CD4-positive, alpha-beta T cell (primary cell): ENCODE measurements at places on chromosomes 7 and 10.
A peak's percentile ranks its signal among the peaks of the same experiment; 100 is the strongest.

GRCh38 chr7:24980534-24981170 lies 674 bp upstream of the OSBPL3 start:
- peak; percentile 40 for DNase-seq

GRCh38 chr7:17645500-17645899 lies 294.8 kb downstream of the SNX13 start:
- no peak for DNase-seq

DNA sequence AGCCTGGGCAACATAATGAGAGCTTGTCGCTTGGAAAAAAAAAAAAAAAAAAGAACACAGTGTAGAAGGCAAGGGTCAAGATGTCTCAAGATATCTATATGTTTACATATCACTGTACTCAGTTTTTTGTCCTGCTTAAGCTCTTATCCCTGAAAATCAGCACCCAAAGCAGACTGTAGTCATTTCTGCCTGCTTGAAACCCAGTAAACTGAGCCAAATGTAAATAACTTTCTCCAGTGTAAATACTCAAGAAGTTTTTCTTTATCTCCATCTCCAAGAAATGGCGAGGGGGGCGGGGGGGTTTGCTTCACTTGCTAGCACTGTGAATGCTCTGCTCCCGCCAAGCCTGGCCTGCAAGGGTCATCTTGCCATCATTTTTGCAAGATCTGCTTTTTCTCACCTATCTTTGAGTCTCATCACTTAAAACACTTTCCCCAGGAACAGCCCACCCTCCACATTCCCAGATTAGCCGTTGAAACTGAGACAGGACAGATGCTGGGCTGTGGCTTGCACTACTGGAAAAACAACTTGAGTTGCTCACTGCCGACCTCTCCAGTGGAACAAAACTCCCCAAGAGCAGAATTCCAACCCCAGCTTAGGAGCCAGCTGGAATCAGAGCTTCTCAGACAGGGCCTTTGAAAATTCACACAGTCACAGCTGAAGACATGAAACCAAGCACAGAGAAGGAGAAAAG lies 54.6 kb downstream of the AFAP1L2 start:
- no peak for DNase-seq

GRCh38 chr10:78552261-78552811 lies 516.4 kb upstream of the ZMIZ1 start:
- DNase-seq = no peak

GRCh38 chr10:103614306-103615158 lies 121.0 kb downstream of the NEURL1 start:
- no peak for DNase-seq

- DNase-seq = no peak
Measured at GRCh38 chr10:84583501-84583900, 255.1 kb downstream of the CCSER2 start.

- DNase-seq = no peak
Measured at GRCh38 chr7:107398161-107398560, 71.7 kb upstream of the GPR22 start.

DNA sequence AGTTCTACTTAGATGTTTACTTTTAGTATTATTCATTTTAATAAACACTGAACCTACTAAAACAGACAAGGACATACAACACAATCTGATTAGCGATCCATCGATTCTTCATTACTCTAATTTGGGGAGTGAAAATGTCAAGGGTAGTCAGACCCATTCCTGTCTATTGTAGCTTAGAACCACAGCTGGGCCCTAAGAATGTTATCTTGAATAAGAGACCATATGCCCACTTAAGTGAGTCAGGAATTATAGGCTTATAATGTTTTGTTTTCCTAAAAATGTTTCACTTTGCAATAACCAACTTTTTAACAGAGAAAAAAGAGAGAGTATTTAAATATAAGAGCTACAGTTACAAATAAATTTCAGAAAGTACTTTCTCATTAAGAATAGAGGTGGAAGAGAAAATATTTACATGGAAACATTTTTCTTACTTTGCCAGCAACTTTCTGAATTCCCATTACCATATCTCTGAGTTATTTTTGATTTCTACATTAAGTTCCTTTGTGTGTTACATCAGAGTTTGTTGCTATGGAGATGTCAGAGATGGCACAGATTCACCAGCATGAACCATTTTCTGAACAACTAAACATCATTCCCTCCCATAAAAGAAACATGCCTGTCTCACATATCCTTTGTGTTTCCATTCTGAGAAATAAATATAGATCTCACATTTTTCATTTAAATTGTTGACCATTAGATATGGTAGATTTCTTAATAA lies 75.4 kb upstream of the SLC13A1 start:
- no peak for DNase-seq

- no peak for DNase-seq
Measured at GRCh38 chr10:84317174-84317573, 11.2 kb upstream of the CCSER2 start.

DNA sequence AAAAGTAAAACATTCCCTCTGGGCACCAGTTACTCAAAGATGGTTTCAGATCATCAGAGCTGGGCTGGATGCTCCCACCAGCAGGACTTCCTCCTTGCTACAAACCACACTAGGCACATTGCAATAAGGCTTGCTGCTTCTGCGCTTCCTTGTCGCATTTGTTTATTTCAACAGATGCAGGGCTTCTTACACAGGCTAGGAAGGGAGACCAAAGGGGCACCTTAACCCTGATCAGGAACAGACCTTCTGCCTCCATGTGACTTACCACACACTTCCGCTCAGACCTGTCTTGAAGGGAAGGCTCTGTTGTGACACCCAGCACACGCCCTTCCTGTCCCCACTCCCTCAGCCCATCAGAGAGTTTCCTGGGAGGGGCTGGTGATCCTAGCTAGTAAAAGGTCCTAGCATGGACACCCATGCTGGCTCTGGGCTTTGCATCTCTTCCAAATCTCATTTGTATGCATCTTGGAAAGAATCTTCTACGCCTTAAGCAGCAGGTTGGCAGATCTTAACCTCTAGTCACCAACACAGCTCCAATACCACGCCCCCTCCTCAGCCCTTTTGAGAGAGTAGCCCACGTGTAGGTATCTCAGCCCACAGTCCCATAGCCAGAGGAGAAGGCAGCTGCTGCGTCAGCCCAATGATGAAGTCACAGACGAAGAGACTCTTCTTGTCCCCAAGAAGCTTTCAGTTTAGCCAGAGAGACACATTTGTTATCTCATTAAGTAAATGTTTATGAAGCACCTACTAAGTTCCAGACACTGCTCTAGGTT lies 47.1 kb upstream of the SVIL start:
- peak; percentile 94 for DNase-seq

- peak; percentile 54 for DNase-seq
Measured at GRCh38 chr7:106126170-106126938, 14.2 kb upstream of the SYPL1 start.

- no peak for DNase-seq
Measured at GRCh38 chr10:115948465-115948864, 324.5 kb downstream of the GFRA1 start.

GRCh38 chr7:50793120-50793946 lies 10.6 kb upstream of the GRB10 start:
- peak; percentile 69 for DNase-seq

GRCh38 chr10:132946-133898 lies 2.0 kb upstream of the ZMYND11 start:
- DNase-seq = no peak

DNA sequence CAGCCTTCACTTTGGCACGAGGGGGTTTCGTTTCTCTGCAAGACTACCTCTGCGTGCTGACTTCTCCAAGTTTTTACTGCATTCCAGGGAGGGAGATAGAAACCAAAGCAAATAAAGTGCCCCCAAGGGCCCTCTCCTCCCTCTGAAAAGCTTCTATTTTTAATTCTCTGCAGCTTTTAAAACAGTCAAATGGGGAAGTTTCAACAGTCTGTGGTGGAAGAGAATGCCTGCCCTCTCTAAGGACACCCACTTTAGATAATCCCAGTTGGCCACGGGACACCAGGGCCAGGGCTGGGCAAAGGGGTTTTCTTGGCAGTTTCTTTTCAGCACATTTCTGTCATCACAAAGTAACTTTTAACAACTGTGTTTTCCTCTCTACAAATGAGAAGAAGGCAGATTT lies 386.7 kb upstream of the NPVF start:
- no peak for DNase-seq

DNA sequence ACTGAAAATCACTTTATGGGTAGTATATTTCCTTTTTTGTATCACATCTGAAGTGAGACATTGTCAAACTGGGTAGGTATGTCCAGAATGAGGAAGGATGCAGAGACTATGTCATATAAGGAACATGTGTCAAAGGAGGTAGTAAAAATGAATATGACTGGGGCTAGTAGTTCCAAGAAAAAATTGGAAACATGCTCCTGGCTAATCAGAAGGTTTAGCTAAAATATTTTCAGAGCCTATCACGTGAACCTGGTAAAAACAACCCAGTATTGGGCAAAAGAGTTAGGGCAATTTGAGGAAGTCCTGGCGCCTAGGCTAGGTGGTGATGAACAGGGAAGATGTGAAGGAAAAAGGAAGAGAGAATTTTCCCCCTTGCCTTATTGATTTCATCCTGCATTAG lies 26.4 kb downstream of the ENTPD1 start:
- DNase-seq = no peak

- DNase-seq = no peak
Measured at GRCh38 chr10:107727767-107728317, 563.3 kb upstream of the SORCS1 start.

GRCh38 chr7:70193514-70193913 lies 595.2 kb downstream of the AUTS2 start:
- no peak for DNase-seq

GRCh38 chr7:45088821-45089340 lies at the start of gene NACAD:
Gene NACAD, minus strand, starts transcription at chr7:45088969. Its CDS starts 75 bp downstream, at chr7:45088894.
- no peak for DNase-seq

- no peak for DNase-seq
Measured at GRCh38 chr7:50370884-50371283, 66.4 kb downstream of the IKZF1 start.

- DNase-seq = no peak
Measured at GRCh38 chr10:31866118-31866670, 62.4 kb downstream of the ARHGAP12 start.

DNA sequence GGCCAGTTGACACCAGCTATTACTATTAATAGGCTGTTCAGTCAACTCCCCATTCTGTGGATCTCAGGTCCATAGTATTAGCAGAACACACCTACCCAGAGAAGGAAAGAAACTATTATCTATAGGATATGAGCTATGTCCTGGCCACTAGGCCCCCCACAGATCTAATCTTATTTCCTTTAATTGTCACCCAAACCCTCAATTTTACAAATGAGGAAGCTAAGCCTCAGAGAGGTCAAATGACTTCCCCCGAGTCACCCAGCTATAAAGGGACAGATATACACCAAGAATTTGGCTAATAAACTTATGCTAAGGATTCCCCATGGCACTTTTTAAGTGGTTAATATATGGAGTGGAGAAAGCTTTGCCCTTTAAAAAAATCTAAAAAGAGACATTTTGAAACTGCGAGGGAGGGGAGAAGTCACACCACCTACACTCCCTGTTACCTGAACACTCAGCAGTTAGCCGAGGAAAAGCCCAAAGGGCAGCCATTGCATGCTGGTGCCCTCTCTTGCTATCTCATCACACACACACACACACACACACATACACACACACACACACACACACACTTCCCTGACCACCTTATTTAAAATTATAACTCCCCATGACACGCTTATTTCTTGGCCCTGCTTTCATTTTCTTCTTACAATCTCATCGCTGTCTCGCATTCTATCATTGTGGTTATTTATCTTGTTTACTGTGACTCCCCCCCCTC lies 157.0 kb upstream of the ADO start:
- no peak for DNase-seq

GRCh38 chr10:8121201-8121890 lies 66.9 kb downstream of the GATA3 start:
- no peak for DNase-seq

DNA sequence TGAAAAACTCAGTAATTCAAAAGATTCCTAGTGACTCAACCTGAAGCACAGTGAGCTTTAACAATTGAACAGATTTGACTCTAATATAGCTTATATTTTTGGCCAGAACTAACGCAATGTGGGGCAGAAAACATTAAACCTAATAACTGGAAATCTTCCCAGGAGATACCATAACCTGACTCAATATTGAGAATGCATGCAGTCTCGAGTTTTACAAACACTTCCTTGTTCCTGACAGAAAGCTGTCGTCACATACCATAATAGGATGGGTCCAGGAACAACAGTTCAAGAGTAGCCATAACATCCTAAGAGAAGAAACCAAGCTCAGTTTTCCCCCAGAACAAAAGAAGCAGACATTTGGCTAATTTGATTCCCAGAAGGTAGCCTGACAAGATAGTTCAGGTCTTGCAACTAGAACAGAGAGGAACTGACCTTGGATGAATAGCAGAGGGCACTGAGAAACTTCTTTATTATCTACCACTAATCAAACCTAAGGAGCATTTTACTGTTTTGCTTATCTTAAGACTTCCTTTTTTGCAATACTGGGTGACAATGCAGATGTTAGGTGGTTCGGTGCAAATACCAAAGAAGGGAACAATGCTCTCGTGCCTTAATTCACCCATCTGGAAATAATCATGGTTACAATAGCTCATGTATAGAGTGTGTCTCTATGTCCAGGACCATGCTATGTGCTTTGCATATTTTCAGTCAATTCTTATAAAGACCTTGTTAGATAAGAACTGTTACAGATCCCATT lies 38.6 kb upstream of the ACSL5 start:
- no peak for DNase-seq

- no peak for DNase-seq
Measured at GRCh38 chr10:106830471-106830870, 334.0 kb downstream of the SORCS1 start.

DNA sequence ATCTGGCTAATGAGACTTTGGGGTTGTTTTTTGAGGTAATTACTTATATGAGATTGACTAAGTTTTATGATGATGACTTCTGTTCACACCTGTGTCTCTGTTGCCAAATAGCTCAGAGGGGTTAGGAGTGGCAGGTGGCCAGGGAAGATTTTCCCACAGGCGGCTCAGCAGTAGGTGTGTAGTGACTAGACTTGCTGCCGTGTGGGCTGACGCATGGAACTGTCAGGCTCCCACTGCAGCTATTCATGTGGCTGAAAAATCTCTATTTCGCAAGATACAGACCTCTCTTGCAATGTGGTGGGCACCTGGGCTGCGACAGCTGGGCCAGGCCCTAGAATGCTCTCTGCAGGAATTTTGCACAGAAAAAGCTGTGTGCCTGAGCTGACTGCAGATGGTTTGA lies 1.4 kb downstream of the CPA4 start:
- DNase-seq = no peak

DNA sequence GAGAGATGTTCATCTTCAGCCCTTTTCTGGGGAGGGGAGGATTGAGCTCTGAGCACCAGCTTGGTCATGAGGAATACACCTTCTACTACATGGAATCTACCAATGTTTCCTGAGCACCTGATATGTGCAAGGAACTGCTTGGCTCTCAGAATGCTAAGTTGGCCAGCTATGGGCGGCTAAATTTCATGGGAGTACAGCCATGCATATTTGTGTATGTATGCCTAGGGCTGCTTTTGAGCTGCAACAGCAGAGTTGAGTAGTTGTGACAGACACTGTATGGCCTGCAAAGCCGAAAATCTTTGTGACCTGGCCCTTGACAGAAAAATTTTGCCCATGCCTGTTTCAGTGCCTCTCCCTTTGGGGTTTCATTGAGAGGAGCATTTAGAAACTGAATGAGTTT lies 44.9 kb downstream of the NPY start:
- no peak for DNase-seq

- DNase-seq = no peak
Measured at GRCh38 chr7:157473051-157473569, 136.3 kb downstream of the DNAJB6 start.
